Tibial artery (tissue), 4 donors: ENCODE measurements at places on chromosomes 7 and 10.

GRCh38 chr7:102450242-102450641 is 14.4 kb downstream of the ALKBH4 start:
- DNase-seq = no peak

DNA sequence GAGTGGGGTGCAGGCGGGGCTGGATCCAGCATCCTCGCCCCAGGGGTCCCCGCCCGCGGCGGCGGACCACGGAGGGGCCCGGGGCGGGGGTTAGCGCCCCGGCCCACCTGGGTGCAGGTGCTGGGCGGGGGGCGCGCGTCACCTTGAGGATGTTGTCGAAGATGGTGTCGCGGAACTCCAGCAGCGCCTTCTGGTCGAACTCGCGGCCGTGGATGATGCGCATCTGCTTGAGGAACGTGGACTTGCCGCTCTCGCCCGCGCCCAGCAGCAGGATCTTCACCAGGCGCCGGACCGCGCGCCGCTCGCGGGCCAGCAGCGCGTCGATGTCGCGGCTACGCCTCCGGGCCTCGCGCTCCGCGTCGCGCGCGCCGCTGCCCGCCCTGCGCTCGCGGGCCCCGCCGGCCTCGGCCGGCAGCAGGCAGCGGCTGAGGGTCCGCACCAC is 376 bp downstream of the GNA12 start:
- peak; percentile 74 for DNase-seq

DNA sequence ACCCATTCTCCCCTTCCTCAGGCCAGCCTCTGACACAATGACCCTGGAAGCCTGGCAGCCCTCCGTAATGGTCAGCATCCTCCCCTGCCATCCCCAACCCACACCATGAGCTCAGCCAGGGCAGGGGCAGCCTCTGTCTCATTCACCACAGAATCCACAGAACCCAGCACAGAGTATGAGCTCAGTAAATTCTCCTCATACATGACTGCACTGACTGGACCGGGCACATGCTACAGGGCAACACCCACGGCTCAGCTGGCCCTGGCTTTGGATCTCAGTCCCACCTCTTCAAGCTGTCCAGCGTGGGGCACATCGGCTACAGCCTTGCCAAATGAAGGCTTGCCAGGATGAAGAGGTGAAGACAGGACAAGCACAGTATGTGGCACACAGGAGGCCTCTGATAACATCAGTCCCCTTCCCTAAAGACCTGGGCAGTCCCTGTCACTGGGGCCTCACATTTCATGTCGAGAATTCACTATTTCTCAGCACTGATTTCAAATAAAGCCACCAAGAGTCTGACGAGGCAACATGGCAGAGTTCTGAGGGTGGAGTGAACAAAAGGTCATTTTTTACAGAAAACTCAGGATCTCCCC is 7.9 kb downstream of the GPRIN2 start:
- DNase-seq = no peak

GRCh38 chr10:19245889-19246752 is 197.5 kb downstream of the MALRD1 start:
- no peak for DNase-seq

DNA sequence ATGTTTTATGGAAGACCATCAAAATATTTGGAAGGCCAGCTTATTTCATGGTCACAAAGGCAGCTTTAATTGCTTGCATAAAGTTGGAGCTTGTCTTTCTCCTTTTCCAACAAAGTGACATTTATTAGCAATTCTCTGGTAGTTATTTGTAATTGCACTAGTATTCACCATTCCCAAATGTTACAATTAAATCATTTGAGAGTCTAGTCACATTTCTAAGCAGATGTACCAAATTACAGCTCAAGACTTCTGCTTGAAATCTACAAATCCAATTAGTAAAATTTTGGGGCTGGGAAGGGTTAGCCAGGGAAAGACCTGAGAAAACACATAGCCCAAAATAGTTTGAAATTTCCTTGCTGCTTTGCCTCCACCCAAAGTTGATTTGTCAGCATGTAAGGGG is 376.1 kb upstream of the LRGUK start:
- no peak for DNase-seq

GRCh38 chr7:112012242-112012641 is 194.0 kb downstream of the DOCK4 start:
- DNase-seq = no peak

GRCh38 chr7:1290679-1291356 is 58.1 kb downstream of the UNCX start:
- DNase-seq = no peak

GRCh38 chr7:32561613-32562012 is 66.3 kb downstream of the AVL9 start:
- DNase-seq = no peak

GRCh38 chr10:1163831-1164230 is 107.6 kb downstream of the WDR37 start:
- DNase-seq = no peak

GRCh38 chr7:87837597-87837996 is 38.6 kb downstream of the SLC25A40 start:
- DNase-seq = no peak

DNA sequence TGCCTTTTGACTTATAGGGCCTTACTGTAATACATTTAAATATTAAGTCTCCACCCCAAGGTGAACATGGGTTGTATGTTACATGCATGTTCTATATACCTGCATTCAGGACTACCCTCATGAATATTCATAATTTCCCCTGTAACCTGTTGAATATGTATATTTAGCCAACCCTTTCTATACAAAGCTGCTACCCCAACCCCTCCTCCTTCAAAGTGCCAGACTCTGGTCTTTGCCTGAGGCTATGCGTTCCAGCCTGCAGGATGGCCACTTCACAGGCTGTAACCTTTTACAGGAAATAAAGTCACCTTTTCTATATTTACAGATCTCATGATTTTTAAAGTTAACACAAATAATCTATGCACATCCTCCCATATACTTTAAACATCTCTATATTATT is 10.1 kb upstream of the UNC5B start:
- no peak for DNase-seq

DNA sequence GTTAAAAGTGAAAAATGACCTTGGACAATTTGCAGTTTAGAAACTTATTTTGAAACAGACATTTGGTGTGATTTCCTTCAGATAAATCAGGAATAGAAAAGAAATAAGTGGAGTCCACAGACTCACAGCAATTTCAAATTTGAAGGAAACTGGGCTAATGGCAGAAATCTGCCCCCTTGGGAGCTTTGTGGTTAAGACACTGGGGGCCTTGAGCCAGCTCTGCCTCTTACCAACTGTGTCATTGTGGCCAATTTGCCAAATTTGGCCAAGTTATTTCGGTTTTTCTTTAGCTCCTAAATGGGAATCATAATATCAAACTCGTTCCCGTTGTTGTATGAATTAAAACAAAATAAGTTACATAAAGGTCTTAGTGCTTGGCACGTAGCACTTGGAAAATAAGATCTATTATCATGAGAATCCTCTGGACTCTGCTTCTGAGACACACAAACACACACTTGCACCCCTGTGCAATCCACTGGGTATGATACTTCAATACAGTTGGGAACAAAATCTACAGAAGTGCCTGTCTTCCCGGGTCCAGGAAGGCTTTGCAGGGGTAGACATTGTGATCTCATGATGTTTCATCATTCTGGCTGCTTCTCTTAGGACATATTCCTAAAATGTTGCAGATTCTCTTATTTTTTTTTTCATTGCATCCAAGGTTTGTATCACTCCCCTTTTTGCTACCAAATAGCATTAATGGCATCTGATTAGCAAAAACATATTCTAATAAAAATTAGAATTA is 4.9 kb downstream of the ARMC3 start:
- peak; percentile 37 for DNase-seq

DNA sequence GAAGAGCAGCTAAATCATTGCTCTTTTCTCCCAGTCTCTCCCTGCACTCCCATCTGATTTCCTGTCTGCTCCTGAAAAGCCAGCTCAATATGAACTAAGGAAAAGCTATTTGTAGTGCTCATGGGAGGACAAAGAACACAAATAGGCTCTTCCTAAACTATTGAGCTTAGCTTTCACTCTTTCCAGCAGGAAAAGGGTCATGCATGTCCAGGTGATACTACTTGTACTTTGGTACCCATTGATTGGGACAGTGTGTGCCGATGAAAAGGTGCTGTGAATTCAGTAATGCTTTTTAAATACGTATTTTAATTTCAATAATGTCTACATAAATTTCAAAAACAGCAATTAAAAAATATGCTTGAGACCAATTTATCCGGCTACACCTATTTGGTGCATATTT is 37.5 kb upstream of the ATXN7L1 start:
- DNase-seq = no peak

GRCh38 chr10:68167586-68168189 is 58.4 kb downstream of the MYPN start:
- no peak for DNase-seq

DNA sequence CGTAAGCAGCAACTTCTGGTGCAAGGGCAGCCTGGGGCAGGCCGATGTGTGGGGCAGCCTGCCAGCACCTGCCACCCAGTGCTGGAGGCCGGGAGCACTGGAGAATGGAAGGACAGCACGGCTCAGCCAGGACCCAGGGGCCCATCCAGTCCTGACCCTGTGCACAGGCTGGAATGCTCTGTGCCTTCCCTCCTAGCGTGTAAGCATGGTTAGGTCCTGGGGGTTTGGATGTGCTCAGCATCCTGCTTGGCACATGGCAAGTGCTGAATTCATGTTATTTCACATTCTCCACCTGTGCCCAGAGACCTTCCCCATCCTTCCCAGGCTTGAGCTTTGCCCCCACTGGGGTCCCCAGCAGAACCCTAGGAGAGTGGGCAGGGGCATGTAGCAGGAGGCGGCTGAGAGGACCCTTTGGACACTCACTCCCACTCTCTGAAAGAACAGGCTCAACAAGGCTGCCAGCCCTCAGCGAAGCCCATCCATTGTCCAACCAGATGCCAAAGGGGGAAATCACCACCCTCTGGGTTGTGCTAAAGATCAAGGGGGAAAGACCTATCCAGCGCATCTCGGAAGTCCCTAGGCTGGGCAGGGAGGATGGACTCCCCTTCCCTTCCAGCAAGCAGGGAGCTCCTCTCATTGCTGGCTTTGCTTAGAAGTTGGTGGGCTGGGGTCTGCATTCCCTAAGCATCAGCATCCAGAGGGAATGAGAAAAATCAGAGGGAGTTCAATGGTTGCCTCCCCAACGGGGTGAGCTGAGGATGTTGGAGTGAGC is 29.7 kb downstream of the ANXA8 start:
- DNase-seq = no peak

DNA sequence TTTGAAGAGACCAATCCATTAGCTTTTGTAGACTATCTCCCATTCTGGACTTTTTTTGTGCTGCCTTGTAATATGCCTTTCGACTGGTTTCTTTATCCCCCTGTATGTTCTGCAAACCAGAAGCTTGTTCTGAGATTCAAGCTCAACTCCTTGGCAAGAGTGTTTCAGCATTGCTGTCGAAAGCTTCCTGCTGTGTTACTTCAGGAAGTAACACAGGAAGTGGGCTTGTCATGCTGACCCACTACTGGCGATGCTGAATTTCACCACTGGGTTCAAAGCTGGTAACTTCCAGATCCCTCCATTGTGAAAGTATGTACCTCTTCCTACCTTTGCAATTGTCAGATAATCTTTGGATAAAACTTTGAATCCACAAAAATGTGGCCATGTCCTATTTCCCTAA is 57.9 kb upstream of the INSYN2A start:
- no peak for DNase-seq

DNA sequence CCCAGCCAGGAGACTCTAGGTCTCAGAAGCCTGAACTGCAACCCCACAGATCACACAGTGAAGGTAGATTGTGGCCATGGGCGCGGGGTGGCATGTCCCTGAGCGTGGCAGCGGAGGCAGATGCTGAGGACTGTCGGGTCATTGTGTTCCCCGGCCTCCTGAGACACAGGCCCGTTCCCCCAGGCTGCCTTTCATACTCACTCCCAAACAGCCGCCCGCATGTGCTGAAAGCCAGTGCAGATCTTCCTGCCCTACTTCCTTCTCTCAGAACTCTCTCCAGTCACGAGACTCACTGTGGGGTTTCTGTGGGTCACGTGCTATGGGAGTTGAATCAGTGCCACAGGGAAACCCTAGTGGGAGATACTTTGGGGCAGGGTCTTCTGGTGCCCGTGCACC is 48.0 kb downstream of the ZNF467 start:
- DNase-seq = peak; percentile 66

DNA sequence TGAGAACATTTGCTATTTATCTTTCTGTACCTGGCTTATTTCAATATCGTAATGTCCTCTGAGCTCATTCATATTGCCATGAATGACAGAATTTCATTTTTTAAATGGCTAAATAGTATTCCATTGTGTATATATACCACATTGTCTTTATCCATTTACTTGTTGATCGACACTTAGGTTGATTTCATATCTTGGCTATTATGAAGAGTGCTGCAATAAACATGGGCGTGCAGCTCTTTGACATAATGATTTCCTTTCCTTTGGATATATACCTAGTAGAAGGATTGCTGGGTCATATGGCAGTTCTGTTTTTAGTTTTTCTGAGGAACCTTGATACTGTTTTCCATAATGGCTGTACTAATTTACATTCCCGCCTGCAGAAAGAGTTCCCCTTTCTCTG is 30.2 kb downstream of the NEURL1 start:
- no peak for DNase-seq

DNA sequence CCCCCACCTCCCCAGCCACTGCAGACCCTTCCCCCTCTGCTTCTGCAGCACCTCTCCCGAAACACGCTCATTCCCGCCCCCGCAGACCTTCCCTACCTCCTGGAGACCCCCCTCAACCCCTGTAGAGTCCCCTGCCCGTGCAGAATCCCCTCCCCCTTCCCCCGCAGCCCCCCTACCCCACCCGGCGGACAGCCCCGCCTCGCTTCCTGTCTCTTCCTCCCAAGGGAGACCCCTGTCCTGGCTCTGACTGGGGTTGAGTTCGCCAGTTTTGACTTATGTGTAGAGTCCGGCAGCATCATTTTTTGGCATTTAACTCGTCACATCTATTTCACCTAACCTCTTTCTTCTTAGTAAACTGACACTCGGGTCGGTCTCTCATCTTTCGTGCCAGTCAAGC is 54.0 kb downstream of the ALOX5 start:
- no peak for DNase-seq

- DNase-seq = no peak
Measured at GRCh38 chr7:111108496-111108895, 17.6 kb downstream of the LRRN3 start.

DNA sequence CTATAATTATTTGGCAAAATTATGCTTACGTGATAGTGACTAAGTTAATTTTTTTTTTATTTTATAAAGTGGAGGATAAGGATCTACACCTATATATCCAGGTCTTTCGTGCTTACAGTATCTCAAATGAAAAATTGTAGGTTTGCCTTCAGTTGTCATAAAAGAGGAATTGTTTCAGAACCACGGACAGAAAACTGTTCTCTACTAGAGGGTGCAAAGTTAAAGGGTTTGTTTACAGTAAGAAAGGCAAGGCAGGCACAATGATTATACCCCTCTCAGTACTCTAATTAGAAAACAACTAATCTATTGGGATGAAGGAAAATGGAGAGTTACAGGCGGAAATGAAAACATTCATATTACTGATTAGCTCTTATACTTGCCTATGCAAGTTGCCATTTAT is 1.5 kb downstream of the PCLO start:
- no peak for DNase-seq

DNA sequence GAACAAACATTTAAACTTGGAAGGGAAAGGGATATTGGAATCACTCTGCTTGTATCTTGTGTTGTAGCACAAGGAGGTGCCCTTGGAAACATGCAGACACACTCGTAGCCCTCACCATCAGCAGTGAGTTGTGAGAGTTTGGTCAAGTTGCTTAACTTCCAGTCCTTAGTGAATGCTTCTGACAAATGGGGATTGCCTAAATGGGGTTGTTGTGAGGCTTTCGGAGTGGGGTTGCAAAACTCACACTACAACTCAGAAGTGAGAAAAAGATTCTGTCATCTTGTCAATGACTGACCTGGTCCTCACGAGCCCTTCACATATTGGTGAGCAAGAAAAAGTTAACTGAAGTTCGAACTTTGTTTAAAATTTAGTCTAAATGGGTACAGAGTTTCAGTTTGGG is 29.0 kb upstream of the GSDME start:
- no peak for DNase-seq
